PC-3 (cell line): ENCODE measurements at places on chromosomes 3 and 15. TPM values are rescaled to one million over a fixed set of nuclear protein-coding genes. Genes with fewer than 3 reads are reported as not detected.

TMEM207 gene
- not detected in 2 replicates for total RNA-seq

WWTR1 gene
- total RNA-seq = 74.4 and 79.7 TPM in 2 replicates

ATP13A5 gene
- total RNA-seq = not detected in 2 replicates

NMNAT3 gene
- 4.8 and 6.5 TPM in 2 replicates for total RNA-seq

RGMA gene
- total RNA-seq = 1.3 and 2.5 TPM in 2 replicates

SRGAP3 gene
- 7.5 and 9.6 TPM in 2 replicates for total RNA-seq

SENP5 gene
- 31.4 and 34.2 TPM in 2 replicates for total RNA-seq

CCDC13 gene
- total RNA-seq = 0.47 TPM in 1 of 2 replicates, not detected in the other

TMCO5A gene
- total RNA-seq = not detected in 2 replicates

DNAJC17 gene
- 51.2 and 53.3 TPM in 2 replicates for total RNA-seq

ZNF80 gene
- total RNA-seq = not detected in 2 replicates

ZKSCAN7 gene
- total RNA-seq = not detected in 2 replicates

C2CD4B gene
- not detected in 2 replicates for total RNA-seq

ZNF639 gene
- total RNA-seq = 52.5 and 60.4 TPM in 2 replicates

ZNF502 gene
- not detected in 2 replicates for total RNA-seq

HRH1 gene
- 5.9 and 7.5 TPM in 2 replicates for total RNA-seq

TEX55 gene
- total RNA-seq = 0.33 TPM in 1 of 2 replicates, not detected in the other

SHF gene
- 1.2 and 2.2 TPM in 2 replicates for total RNA-seq

ALS2CL gene
- 30.1 and 36.3 TPM in 2 replicates for total RNA-seq

GCNT3 gene
- total RNA-seq = 0.18 TPM in 1 of 2 replicates, not detected in the other

THRB gene
- 7.0 and 9.7 TPM in 2 replicates for total RNA-seq

FSIP1 gene
- total RNA-seq = 0.07 and 0.81 TPM in 2 replicates

TERB2 gene
- total RNA-seq = not detected in 2 replicates

MYLK gene
- 6.9 and 8.7 TPM in 2 replicates for total RNA-seq

ZNF501 gene
- not detected in 2 replicates for total RNA-seq

TM6SF1 gene
- not detected in 2 replicates for total RNA-seq

GAP43 gene
- total RNA-seq = not detected in 2 replicates

CHRM5 gene
- 0.04 TPM in 1 of 2 replicates, not detected in the other for total RNA-seq

CCDC39 gene
- 0.04 TPM in 1 of 2 replicates, not detected in the other for total RNA-seq

NAALADL2 gene
- 1.7 and 1.9 TPM in 2 replicates for total RNA-seq

PKM gene
- total RNA-seq = 1,963 and 2,296 TPM in 2 replicates

KIF15 gene
- total RNA-seq = 19.1 and 31.8 TPM in 2 replicates

ISLR2 gene
- total RNA-seq = 0.22 TPM in 1 of 2 replicates, not detected in the other

ZNF35 gene
- total RNA-seq = 12.0 and 12.4 TPM in 2 replicates

ETV5 gene
- 41.4 and 60.6 TPM in 2 replicates for total RNA-seq

PLEKHO2 gene
- 3.7 and 4.3 TPM in 2 replicates for total RNA-seq

EXD1 gene
- not detected in 2 replicates for total RNA-seq

CPA3 gene
- not detected in 2 replicates for total RNA-seq

FILIP1L gene
- not detected in 2 replicates for total RNA-seq

CNTN3 gene
- not detected in 2 replicates for total RNA-seq
